Effector CD8-positive, alpha-beta T cell (primary cell): ENCODE measurements at places on chromosomes 7 and 10.

- no peak for DNase-seq
Observed at GRCh38 chr7:48360574-48360973, 189.3 kb downstream of the ABCA13 start.

DNA sequence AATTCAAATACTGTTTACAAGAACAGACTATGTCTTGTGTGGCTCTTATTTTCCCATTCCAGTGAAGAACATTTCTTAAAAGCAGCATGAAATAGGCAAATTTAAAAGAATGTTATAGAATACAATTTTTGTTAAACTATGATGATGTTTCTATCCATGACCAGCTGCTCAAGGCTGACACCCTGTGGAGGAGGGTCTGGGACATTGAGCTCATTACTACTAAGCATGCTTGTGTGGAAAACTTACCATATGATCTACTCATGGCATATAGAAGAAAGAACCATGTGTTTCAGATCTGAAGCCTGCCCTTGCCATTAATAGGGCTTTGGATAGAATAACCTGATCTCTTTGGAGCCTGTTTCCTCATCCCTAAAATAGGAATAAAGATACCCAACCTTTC lies 125.0 kb downstream of the FOXP2 start:
- DNase-seq: no peak

DNA sequence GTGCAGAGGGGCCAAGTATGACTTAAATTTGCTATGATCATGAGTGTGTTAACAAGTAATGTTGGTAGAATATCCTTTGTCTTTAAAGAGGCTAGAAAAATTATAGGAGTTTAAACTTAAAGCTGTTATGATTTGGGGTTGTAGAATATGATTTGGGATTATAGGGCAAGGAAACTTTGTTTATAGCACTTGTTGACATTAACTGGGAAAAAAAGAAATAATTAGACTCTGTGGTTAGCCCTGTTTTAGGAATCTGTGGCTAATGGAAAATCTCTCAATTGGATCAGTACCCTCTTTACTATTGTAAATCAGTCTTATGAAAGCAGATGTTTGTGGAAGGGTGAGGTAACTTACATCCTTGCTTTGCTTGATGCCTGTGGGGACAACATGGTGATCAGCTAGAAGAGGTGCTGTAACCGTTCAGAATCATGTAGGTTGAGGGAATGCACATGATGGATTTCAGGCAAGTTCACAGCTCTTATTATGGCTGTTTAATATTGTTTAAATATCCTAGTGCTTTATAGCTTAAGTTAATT lies 11.1 kb downstream of the ING3 start:
- DNase-seq: no peak

DNA sequence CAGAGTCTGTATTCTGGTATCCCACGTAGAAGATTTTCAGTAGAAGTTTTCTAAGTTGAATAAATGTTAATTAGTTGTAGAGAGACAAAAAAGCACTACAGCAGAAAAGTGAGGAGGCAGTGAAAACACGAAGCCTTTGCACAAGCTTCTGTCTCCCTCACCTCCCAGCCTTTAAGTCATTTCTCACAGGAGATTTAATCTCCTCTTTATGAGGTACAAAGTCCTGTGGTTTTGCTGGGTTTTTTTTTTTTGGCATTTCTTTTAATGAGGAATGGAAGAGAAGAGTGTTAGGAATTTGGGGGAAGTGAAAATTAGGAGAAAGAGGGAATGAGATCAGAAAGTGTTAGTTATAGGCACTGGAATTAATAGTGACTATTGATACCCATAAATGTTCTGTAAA lies 21.5 kb downstream of the SPAG6 start:
- no peak for DNase-seq

DNA sequence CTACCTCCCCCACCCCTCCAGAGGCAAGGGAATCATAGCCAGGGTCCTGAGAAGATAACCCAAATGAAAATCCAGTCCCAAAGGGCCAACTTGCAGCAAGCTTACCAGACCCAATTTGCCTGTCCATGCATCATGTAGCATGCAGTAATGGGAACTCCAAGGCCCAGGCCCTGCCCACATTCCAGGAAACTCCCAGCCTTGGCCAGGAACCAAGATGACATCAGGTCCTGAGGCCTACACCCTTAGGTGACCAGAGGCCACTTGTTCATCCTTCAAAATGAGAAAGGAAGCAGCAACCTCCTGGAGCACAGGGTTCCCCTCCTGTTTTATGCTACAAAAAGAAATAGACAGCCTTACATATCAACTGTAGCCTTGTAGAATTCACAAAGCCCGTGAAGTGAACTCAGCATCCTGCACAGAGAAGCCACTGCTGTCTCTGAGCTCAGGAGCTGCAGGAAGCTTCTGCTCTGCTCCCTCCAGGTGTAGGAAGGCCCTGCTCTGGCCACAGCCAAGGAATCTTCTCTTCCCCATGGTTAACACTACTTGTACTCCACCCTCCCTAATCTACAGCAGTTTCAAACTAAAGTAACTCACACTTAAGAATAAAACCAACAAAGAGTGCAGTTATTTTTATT lies 30.3 kb upstream of the GRB10 start:
- no peak for DNase-seq

GRCh38 chr10:60200012-60200681 lies 189.5 kb downstream of the ANK3 start:
- DNase-seq: no peak

- DNase-seq: no peak
Observed at GRCh38 chr10:1595242-1595600, 142.1 kb downstream of the ADARB2 start.

GRCh38 chr10:27388761-27389399 lies 115.2 kb upstream of the RAB18 start:
- DNase-seq: no peak

DNA sequence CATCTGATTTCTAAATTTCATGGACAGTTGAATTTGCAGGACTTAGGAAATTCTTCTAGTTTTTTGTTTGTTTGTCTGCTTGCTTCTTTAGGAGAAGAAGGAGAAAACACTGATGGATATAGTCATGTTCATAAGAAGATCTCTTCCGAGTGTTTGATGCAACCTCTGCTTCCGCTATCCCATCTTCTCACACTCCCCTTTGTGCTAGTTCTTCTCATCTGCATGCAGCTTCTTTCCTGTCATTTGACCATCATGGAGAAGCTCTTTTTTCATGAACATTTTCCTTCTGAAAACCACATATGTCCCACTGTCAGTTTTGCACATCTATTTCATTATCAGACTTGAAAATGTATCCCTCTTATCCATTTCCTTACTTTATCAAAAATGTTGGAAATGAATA lies 346.9 kb upstream of the PRKCQ start:
- DNase-seq: no peak

DNA sequence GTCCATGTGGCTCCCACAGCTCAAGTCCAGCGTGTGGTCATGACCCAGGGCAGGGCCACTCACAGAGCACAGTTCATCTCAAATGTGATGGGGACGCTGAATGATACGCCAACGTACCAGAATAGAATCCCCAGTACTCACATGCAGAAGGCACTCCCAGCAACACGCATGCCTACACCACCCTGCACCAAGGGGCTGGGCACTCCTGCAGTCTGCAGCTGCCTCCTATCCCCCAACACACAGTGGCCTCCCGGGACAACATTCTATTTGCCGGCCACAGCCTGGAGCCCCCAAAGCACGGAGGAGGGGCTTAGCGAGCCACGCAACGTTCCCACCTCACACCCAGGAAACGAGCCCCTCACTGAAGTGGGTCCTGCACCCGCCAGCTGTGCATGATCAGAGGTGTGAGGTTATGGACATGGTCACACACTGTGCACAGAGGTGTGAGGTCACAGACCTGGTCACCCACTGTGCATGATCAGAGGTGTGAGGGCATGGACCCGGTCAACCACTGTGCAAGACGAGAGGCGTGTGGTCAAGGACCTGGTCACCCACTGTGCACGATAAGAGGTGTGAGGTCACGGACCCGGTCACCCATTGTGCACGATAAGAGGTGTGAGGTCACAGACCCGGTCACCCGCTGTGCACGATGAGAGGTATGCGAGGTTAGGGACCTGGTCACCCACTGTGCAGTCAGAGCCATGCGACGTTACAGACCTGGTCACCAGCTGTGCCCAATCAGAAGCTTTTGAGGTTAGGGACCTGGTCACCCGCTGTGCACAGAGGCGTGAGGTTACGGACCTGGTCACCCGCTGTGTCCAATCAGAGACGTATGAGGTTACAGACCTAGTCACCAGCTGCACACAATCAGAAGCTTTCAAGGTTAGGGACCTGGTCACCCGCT lies 182.8 kb downstream of the DIP2C start:
- no peak for DNase-seq

DNA sequence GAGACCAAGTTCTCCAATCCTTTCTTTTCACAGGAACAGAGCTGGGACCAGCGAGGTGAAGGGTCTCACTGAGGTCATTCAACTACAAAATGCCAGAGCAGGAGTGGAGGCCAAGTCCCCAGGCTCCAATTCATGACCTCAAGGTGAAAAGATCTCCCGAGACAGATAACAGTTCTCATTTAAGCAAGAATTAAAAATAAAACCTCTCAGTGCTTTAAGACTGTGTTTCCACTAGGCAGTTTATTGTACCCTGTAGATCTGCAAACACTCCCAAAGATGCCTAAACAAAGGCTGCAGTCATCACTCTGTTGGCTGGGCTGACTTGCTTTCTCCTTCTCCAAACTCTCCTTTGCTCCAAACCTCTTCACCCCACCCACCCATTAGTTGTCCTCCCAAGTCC lies 74.8 kb upstream of the CXCL12 start:
- no peak for DNase-seq

- DNase-seq: no peak
Observed at GRCh38 chr10:84945791-84946190, 617.4 kb downstream of the CCSER2 start.

DNA sequence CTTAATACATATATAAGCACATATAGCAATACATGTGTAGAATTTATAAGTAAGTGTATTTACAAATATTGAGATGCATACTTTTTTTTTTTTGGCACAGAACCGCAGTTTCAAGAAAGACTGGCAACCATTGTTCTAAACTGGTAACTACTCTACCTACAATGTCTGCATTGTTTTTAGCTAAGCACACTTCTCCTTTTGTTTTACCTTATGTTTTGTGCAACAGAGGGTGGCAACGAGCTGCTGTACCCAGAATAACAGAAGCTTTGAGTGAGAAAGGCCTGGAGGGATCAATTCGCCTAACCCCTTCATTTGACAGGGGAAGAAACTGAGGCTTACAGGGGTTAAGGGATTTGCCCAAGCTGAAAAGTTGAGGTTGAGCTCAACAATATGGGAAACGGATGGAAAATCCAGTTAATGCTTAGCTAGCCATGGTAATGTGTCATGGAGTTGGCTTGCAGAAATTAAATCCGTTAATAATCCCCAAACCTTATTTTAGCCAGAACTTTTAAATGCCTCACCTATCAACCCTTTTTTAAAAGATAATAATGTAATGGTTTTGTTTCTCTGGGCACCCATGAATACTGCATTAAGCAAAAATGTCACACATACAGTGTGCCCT lies 25.5 kb downstream of the FZD1 start:
- DNase-seq: no peak

- no peak for DNase-seq
Observed at GRCh38 chr10:129459762-129460539, 7.1 kb upstream of the MGMT start.

DNA sequence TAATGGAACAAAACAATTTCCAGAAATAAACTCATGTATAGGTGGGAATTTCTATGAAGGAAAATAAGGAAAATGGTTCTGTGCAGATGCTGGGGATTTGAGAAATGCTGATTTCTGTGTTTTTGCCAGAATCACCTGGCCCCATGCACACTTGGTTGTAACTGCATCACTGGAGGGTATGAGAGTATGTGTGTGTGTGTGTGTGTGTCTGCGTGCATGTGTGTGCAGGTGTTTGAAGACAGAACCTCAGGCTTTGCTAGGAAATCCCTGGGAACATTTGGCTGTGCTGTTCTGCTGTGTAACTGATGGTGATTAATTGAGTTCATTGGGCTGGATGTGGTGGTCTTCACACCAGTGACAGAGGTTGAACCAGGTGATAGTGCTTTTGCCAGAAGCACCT lies 141.6 kb downstream of the CAMK1D start:
- DNase-seq: no peak

DNA sequence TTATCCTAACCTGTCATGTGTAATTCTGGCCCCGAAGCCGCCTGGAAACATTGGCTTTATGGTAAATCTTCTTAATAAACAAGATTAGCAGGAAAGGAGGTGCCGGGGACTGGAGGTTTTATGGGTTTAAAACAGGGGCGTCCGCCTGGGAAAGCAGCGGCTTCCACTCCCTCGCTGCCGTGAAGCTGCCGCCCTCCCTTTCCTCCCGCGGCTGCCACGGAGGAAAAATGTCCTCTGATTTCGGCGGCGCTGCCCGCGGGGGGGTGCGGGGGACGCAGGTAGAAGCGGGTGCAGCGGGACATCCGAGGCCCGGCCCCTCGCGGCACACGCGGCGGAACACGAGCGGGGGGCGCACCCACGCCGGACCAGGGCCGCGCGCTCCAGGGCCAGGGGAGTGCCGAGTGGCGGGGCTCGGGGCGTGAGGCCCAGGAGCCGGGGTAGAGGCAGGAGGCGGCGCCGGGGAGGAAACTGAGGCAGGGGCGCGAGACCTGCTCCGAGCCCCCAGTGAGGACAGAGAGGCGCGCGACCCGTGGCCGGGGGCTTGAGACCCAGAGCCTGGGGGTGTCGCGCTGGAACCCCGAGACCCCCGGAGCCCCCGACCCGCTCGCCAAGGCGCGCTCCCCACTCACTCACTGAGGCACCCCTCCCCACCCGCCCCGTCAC lies 993 bp downstream of the PTPRN2 start:
- no peak for DNase-seq

GRCh38 chr7:72493850-72494661 lies 81.9 kb upstream of the CALN1 start:
- peak; percentile 16 for DNase-seq

- DNase-seq: no peak
Observed at GRCh38 chr7:132177708-132178401, 398.4 kb downstream of the PLXNA4 start.

GRCh38 chr10:6069081-6069931 lies 7.1 kb upstream of the IL2RA start:
- DNase-seq: no peak

GRCh38 chr7:29989257-29989995 lies at the start of gene SCRN1:
TSS of gene SCRN1 (minus strand) at chr7:29989801. CDS start at chr7:29969067, 20,734 bp downstream.
- peak; percentile 24 for DNase-seq
